Activated T-cell treated with anti-CD3 and anti-CD28 coated beads, Interleukin-2, amount 50 U/mL, for 48 hours (primary cell): ENCODE measurements at places on chromosomes 7 and 10.
A peak's percentile ranks its signal among the peaks of the same experiment; 100 is the strongest.

- DNase-seq, result no peak
Observed at GRCh38 chr10:97028126-97028831, 157.5 kb downstream of the SLIT1 start.

DNA sequence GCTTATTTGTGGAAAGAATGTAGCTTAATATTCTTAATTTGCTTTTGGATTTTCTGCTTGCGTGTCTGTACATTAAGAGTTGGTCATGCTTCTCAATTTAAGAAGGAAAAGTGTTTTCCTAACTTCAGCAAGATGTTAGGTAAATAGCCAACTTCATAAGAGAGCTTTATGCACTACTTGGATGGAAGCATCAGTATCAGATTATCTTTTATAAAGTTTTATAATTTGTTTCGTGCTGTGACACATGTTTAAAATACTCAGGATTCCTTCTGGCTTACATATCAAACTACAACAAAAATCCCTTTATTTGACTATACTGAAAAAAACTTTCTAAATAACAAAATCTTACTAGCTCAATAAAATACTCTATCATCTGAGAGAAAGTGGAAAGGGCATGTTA, 34.8 kb upstream of the AGR2 start:
- no peak for DNase-seq

DNA sequence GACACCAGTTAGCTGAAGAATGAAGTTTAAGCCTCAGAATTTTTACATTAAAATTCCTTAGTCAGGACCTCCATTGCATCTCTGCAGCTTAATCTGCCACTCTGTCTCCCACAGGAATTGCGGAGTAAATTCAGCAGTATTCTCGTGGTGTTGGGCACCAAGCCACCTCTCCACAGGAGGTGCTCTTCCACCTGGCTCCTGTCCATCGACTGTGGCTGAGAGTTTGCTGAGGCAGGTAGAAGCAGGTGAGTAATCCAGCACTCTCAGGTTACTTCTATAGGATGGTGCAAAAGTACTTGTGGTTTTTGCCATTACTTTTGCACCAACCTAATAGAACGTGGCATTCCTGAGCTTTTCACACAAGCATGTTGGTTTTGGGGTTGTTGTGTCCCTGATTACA, 134.1 kb downstream of the GFRA1 start:
- no peak for DNase-seq

DNA sequence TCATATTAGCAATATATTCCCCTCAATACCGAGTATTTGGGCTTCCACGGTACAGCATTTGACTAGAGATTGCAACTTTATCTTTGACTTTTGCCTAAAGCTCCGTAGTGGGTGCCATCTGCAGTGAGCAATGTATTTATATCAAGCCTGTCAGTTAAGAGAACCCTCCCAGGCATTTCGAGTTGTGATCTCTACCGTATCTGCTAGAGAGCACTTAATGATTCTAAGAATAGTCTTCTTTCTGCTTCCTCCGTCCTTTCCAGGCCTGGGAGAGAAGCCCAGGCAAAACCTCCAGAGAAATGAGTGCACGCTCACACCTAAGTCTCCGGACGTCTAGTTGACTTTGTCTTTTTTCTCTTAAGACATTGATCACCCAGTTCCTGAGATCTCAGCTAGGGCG, 210.6 kb downstream of the KLF6 start:
- no peak for DNase-seq

GRCh38 chr10:33358016-33358415, 23.5 kb upstream of the NRP1 start:
- no peak for DNase-seq

GRCh38 chr10:98567391-98568133, 120.8 kb upstream of the HPS1 start:
- DNase-seq, result no peak

DNA sequence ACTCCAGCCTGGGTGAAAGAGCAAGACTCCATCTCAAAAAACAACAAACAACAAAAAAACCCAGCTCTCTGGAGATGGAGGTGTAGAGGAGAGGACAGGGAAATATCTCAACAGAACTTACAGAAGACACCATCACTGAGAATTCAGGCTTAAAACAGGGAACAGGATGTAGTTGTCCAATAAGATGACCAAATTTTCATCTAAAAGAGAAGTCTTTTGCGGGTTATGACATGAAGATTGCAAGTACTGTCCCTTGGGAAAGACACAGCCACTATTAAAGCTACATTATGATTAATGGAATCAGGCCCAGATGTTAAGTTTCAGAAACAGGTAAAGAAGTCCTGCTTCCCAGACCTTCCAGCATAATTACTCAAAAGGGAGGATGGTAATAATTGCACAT, 235.2 kb upstream of the NRP1 start:
- no peak for DNase-seq

DNA sequence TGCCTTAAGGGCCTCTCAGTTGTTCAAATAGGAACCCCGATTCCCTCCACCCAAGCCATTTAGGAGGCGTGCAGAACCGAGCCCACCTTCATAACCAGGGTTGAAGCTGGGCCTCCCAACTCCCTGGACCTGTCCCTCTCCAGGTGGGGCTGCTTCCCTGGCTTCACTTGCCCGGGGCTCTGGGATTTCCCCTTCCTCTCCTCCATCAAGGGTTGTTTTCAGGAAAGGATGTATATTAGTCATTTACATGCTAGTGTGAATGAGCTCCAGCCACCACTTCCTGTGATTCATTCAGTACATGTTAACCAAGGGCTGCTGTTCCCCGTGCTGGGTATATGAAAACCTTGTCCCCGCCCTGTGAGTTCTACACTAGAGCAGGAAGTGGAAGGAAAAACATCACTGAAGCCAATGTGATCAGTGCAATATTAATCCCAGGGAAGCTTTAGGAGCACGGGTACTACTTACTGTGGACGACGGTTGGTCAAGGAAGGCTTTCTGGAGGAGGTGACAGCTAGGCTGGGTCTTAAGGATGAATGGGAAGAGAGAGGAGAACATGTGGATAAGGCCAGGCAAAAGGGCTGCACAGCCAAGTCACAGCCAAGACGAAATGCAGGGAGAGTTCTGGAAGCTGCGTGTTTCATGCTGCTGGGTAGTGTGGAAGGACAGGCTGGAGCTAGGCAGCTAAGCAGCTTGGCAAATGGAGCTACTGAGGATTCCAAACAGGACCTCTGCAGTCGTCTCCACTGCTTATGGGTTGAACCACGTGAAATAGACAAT, 150.1 kb upstream of the SHH start:
- peak; percentile 60 for DNase-seq

- no peak for DNase-seq
Observed at GRCh38 chr10:48751730-48752129, 67.1 kb downstream of the WDFY4 start.

GRCh38 chr10:103919648-103920025, 1.7 kb upstream of the STN1 start:
- DNase-seq, result no peak

GRCh38 chr10:129963641-129964501, at the start of gene EBF3:
TSS of gene EBF3 (minus strand) at chr10:129964274. CDS start at chr10:129963768, 506 bp downstream.
- peak; percentile 62 for DNase-seq

GRCh38 chr7:31688996-31689395, 2.0 kb downstream of the PPP1R17 start:
- DNase-seq, result no peak

- DNase-seq, result no peak
Observed at GRCh38 chr10:4382811-4383210, 443.2 kb upstream of the AKR1E2 start.

DNA sequence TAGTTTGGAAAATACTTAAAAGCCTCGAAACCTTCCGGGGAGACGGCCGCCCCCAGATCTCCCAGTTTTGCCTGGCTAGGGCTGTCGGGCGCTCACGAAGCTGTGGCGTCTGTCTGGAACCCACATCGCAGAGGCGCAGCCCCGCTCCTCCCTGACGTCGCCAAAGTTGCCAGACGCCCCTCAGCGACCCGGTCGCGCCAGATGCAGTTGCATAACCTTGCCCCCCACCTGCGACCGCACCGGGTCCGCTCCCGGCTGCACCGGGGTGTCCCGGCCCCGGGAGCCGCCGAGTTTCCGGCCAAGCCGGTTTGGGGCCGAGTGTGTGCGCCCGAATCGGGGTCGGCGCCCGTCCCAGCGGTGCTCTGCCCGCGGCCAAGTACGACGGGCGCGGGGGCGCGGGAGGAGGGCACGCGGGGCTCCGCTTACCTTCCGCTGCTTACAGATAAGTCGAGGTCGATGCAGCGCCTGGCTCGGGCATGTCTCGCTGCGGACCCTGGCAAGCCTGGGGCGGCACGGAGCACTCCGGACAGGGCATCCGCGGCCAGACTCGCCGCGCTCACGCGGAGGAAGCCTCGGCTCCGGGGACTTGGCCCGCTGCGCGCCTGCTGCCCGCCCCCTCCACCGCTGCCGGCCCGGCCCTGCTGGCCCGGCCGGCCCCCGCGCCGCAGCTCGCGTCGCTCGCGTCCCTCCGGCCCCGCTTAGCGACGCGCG, 665 bp downstream of the INSYN2A start:
- peak; percentile 15 for DNase-seq

DNA sequence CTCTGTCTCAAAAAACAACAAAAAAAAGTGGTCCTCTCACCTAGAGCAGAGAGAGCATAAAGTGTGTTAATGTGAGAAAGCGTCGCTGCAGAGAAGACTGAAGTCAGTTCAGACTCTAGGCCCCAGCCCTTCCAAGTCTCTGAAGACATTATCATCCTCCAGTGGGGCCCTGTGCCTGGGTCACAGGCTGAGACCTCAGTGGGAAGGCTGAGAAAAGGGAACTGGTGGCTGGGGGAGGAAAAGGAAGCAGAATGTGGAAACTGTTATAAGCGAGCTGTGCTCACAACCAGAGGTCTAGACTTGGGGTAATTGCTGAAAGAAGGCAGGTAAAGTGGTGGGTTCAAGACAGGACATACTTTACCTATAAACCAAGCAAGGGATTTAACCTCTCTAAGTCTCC, 4.9 kb upstream of the RRP12 start:
- DNase-seq, result no peak

- no peak for DNase-seq
Observed at GRCh38 chr7:20958572-20958971, 171.9 kb upstream of the SP8 start.

- no peak for DNase-seq
Observed at GRCh38 chr7:101576998-101577397, 52.1 kb downstream of the MYL10 start.

DNA sequence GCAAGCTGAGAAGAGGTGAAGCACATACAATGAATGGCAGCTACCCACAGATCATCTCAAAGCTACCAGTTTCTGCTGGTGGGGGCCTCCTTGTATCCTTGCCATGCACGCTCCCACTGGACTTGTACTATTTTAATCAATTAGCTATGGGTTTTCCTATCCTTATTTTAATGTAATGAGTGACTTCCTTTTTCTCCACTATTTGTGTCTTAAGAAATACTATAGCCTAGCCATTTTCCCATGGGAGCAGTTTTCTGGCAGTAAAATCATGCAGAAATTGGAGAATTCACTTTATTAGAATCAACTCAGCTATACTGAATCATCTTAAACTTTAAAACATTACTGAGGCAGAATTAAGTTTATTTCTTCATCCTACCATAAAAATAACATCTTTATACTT, 73.5 kb downstream of the CTNNA3 start:
- no peak for DNase-seq

DNA sequence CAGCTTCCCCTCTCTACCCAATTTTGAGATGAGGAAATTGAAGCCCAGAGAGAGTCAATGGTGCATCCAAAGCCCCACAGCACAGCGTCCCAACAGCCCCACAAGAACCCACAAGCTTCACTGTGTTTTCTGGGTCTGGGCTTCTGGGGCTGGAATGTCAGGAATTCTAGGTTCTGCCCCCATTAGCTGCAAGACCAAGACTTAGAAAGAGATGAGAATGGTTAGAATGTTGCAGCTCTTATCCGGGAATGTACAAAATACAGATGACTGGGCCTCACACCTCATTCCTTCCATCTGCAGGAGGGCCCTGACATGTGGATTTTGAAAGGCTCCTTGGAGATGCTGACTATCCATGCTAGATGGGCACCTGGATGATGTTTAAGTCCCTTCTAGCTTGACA, 6.0 kb upstream of the SGPL1 start:
- DNase-seq, result no peak

GRCh38 chr10:110851020-110851612, 20.6 kb upstream of the PDCD4 start:
- peak; percentile 58 for DNase-seq

GRCh38 chr10:19014034-19014433, 34.6 kb upstream of the MALRD1 start:
- DNase-seq, result no peak

- no peak for DNase-seq
Observed at GRCh38 chr7:5255832-5256231, 26.9 kb upstream of the SLC29A4 start.

DNA sequence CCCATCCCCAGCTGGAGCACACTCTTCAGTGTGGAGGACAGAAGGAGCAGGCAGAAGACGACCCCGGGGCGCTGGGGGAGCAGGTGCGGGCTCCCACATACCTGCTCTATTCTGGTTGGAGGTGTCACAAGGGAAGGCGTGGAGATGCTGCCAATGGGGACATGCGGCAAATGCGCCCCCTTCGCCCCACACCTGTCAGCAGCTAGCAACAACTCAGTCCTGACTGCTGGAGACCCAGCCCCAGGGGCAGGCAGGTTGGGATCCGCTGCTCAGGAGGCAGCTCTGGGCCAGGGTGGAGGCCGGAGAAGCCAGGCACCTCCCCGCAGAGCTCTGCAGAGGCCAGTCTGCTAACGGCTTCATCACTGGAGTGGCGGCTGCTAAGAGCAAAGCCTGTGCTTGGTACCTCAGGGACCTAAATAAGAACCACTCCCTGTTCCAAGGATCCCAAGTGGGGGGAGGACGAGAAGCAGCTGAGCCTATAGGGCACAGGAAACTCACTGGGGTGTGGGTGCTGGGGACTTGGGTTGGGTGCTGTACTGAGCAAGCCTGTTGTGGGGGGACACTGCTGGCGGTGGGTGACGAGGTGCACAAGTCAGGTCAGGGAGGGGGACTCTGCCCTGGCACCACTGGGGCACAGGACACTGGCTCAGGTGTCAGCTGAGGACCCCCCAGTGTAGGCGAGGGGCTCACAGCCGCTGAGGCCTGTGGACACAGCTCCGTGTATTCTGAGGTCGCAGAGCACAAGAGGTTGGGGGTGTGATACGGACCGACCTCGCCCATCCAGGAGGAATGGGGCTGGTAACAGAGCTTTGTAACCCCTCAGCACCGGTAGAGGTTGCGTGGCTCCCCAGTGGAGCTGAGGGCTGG, 19.2 kb upstream of the GPR146 start:
- no peak for DNase-seq

GRCh38 chr7:35258125-35258867, 4.4 kb upstream of the TBX20 start:
- no peak for DNase-seq

- no peak for DNase-seq
Observed at GRCh38 chr10:21279217-21279575, 246.3 kb downstream of the SKIDA1 start.

- peak; percentile 33 for DNase-seq
Observed at GRCh38 chr10:97566336-97566996, 6.1 kb upstream of the ANKRD2 start.

DNA sequence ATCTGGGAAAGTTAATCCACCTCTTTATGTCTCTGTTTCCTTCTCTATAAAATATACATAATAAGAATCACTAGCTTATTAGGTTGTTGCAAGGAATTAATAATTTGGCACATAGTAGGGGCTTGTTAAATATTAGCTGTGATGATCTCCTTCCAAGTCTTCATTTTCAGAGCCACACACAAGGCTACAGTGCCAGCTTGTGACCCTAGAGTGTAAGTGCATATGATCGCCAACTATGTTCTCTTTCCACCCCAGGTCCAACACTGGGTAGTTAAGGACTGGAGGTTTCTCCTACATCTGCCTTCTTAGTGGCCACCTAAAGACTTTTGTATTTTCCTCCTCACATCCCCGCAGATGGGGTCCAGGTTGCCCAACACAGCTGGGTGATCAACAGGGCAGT, 17.9 kb upstream of the ACSM6 start:
- DNase-seq, result no peak

GRCh38 chr10:124279882-124280281, 138.8 kb downstream of the OAT start:
- DNase-seq, result no peak

GRCh38 chr10:11256896-11257295, 239.2 kb downstream of the CELF2 start:
- no peak for DNase-seq
